Pancreas (tissue), 10 donors: ENCODE measurements at places on chromosomes 7 and 10.

GRCh38 chr7:118079369-118079768 is 104.6 kb upstream of the LSM8 start:
- DNase-seq, result no peak

GRCh38 chr10:46541017-46541661 is 15.3 kb downstream of the GPRIN2 start:
- DNase-seq, result peak; percentile 83

DNA sequence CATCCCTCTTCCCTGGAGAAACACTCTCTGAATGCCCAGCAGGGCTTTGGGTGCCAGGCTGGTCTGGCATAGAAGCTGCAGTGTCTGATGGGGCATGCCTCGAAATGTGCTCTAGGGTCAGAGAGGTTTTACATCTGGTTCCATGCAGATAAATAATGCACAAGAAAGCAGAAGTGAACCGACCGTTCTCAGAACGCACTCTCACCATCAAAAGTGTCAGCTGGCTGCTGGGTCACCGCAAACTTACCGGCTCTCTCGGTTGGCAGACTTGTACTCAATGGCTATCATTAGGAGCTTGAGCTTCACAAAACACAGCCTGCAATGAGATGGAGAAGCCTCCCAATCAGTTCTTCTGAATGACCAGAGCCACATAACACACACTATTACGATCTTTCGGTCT is 610.0 kb downstream of the KCNMA1 start:
- no peak for DNase-seq

DNA sequence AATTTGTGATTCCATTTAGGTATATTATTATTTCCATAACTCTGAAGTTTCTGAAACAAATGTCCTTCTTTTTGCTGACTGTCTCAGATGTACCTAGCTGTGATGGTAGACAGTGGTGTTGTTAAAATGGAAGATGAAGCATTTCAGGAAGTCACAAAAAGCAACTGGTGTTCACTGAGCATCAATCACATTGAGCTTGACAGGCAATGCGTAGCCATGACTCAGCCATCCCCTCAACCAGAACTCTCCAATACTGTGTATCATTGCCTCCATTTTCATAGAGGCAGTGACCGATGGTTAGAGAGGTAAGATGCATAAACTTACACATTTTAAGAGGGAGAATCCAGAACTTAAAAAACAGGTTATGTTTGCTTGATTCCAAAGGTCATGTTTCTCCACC is 434.0 kb downstream of the INHBA start:
- no peak for DNase-seq

DNA sequence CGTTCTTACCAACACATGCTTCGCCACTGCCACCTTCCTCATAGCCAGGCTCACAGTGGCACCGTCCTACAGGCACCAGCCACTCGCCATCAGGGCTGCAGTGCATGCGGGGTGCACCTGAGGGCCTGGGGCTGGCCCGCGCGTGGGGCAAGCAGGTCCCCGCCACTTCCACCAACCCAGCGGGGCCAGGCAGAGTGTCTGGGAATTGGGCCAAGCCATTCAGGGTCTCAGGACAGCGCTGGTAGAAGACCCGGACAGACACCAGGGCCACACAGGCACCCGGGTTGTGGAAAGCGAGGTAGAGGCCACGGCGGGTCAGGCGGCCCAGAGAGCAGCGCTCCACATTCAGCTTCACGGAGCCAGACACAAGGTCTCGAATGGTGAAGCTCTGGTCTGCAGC is 9.0 kb downstream of the EPHA1 start:
- DNase-seq, result no peak
